ENCODE measurements at places on chromosomes 1 and 21.

DNA sequence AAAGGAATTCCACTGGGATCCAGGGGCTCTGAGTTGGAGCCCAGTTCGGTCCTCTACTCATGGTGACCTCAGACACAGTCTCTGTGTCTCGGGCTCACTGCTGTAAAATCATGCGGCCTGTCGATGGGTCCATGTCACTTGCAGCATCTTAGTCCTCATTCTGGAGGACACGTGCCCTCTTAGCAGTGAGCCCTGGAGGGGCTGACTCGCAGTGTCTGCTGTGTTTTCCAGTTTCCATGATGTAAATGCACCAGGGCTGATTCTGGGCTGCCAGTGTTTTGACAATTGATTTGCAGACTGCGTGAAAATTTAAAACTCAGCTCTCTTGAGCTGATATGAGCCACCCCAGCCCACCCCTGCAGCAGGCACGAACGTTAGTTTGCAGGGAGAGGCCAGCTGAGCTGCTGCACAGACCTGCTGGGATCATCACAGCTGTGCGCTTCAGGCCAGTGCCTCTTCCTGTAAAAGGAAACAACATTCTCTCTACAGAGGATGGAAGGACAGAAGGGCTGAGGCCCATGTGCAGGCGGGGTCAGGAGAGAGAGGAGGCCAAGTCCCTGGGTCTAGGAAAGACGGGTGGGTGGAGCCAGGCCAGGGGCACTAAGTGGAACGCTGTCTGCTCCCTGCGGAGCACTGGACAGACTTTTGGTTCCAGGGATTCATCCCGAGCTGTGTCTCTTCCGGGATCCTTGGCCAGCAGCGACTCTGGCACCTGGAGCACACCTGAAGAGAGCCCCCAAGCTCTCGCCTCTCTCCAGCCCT is 42.6 kb downstream of the RSPH1 start:
- DNase-seq: no peak

DNA sequence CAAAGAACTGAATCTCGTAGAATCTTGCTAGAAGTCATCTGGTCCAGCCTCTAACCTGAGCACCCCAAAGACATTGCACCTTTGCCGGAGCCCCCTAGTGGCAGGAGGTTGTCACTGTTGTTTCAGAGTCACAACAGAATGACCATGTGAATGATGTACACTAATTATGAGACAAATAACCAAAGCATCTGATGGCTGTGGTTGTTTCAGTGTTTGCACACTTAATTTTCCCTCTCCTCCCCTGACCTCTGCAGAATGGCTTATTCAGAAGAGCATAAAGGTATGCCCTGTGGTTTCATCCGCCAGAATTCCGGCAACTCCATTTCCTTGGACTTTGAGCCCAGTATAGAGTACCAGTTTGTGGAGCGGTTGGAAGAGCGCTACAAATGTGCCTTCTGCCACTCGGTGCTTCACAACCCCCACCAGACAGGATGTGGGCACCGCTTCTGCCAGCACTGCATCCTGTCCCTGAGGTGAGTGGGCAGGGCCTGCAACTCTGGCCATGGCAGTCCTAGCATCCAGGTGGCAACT is 26.4 kb downstream of the TRAF5 start:
- DNase-seq: peak; percentile 51

DNA sequence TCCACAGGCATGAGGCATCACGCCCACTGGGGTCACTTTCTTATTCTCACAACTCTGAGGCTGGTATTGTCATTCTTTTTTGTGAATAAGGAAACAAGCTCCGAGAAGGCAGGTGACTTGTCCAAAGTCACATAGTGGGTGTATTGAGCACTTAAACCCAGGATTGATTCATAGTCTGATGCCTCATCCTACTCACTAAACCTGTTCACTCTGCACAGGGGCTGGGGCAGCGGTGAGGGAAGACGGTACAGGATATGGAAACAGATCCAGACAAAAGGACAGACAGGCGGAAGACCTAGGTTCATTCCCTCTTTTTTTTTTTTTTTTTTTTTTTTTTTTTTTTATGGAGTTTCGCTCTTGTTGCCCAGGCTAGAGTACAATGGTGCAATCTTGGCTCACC is 56.6 kb downstream of the NKAIN1 start:
- DNase-seq: no peak

DNA sequence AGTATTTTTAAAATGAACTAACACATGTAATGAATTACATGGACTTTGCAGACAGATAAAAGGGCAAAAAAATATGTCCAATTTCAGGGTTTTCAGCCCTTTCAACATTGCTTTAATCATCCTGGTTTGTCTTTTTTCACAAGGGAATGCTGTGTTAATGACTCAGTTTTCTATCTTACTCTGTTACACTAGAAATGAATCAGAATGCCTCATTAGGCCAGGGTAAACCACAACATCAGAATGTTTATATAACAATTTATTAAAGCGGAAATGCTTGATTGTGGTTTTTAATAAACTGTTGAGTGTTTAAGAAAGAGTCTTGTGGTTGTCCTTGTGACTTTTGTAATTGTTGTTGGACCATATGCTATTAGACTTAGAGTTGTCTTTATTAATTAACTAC is 13.5 kb downstream of the GORAB start:
- no peak for DNase-seq

GRCh38 chr1:110746644-110747259 is 72.0 kb upstream of the KCNA3 start:
- DNase-seq: peak; percentile 91

DNA sequence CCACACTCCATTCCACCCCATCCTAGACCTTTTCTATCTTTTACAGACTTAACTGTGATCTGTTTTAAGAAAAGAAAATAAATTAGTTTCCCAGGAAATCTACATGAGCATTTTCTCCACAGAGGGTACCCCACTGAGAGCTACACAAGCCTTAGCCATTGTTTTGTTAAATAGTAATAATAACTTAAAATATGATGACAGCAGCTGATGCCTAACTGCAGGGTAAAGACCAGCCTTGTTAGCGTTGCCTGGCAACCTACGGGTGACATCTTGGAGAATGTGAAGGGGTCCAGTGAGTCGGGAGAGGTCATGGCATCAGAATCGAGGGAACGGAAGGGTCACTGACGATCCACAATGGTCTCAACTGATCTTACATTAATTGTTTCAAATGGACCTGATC is 233.2 kb upstream of the PBX1 start:
- no peak for DNase-seq

DNA sequence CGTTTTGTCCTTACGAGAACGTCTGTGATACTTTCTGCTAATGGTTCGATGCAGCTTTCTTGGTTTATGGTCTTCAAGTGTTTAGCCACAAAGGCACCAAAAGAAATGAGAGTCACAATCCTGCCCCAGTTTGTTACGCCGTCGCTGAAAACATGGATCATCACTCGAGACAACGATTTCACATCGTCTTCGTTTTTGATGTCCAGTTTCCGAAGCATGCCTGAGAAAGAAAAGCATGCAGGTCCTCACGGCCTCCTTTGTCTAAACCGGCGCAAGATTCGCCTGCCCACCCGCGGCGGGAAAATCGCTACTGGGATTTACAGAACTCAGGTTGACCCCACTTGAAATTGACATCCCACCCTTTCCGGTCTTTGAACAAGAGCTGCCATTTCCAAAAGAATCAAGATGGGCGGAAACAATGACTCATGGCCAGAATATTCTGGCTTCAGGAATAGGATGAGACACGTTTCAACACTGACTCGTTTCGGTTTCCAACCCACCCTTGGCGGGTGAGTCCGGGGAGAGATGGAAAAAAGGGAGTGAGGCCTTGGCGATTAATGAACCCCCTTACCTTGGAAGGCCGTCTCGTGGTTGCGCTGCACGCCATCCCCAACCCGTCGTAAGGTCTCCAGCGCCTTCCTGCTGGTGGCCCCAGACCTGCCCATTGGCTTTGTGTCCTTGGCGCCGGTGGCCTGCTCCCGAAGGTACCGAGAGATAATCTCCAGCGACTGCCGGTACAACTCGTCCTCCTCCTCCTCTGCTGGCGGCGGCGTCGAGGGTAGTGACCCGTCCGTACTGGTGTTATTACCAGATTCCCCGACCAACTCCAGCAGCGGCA is 919 bp downstream of the MCL1 start:
- DNase-seq: peak; percentile 71

- no peak for DNase-seq
Measured at GRCh38 chr1:6384962-6385361, 8.6 kb downstream of the ACOT7 start.

DNA sequence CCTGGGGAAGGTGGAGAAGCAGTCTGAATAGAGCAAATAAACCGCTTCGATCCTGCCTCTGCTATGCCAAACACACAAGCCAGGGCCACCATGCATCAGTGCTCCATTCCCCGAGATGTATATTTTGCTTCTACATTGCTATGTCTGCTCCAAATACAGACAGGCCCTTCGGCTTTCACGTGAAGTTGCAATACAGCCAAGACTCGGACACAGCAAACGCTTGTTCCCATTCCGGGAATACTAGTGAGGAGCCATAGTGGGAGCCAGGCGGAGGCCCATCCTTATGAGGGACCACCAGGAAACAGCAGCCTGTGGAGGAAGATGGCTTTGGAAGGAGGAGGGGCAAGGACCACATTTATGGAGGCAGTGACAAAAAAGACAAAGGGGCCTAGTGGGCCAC is 22.6 kb downstream of the ERI3 start:
- no peak for DNase-seq

DNA sequence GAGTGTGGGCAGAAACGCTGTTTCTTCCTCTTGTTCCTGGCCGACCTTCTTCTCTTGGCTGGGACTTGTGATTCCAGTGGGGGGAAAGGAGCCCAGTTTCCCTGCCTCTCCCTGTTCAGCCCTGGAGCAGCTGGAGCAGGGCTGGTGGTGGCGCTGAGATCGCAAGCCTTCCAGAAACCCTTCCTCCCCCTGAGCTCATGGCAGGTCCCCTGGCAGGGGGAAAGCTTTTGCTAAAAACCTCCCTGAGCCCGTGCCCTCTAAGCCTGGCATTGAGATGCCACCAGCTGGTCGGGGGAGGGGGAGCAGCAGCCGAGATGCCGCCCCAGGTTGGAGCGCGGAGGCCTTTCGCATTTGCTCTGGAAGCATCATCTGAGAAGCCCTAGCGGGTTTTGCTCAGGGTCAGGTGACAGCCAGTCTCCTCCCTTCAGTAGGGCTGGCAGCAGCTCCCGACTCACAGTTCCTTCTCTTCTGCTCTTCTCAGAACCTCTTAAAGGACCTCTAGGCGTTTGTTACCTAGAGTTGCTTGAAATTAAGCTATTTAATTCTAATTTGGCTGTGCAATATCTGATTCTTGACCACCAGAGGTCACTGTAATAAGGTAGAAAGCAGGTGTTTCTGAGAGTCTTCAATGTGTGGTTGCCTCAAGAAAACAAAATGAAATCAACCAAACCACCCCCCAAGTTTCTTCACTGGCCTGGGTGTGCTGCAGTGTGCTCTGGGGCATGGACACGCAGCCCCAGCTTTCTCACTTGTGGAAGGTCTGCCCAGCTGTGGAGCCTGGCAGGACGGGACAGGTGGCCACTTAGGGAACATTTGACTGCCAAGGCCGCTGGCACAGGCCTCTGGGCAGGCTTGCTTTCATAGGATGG is 257.3 kb downstream of the CAMTA1 start:
- peak; percentile 44 for DNase-seq

- DNase-seq: no peak
Measured at GRCh38 chr1:74842726-74843125, 109.8 kb downstream of the TYW3 start.

DNA sequence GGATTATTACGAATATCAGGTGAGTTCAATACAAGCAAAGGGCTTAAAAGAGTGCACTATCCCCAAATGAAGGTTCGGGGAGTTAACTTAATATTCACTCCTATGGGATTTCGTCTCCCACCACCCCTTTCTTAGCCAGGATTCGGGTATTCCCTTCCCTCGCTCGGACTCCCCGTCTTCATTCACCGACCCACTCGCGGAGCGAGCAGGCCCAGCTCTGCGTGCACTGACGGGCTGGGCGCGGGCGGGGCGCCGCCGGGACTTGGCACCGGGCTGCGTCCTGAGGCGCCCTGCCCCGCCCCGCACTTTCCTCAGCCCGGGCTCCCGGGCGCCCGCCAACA is 7.7 kb upstream of the MPZL1 start:
- DNase-seq: peak; percentile 33

GRCh38 chr1:14825396-14825795 is 226.9 kb downstream of the KAZN start:
- DNase-seq: no peak

DNA sequence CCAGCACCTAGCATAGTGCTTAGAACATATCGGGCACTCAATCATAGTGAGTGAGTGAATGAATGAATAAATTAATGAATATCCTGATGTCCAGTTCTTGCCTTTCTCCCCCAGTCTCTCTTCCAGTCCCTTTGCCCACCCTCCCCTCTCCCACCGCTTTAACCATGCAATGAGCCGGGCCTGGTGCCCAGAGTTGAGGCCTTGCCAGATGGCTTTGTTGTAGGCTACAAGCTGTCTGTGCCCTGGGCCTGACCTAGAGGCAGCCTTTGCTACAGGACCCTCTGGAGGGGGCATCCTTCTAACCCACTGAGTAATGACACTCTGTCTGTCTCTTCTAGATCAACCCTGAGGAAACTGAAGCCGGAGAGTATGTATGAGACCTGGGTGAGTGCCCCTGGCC is 6.9 kb downstream of the CASQ1 start:
- no peak for DNase-seq

DNA sequence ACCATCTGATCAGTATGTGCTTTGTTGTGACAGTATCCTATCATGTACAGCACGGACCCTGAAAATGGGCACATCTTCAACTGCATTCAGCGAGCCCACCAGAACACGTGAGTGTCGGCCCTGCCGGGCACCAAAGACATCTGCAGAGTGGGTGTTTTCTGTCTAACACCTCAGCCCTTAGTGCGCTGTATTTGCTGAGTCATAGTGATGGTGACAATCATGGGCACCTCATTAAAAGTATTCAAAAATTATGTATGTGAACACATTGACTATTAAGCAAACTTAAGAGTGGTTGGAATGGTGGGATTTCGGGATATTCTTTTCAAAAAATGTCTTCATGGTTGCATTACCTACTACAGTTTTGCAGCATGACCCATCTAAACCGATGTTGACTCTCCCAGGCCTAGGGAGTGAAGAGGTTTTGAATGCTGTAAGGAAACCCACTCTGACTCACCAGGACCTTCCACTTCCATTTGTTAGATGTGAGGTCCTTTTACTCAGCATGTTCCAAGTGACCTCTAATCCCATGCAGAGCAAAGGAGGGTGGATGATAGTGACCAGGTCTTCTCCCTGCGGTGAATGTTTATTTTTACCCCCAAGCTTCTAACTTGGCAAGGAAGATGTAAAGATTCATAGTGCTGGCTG is 20.1 kb downstream of the MGST3 start:
- no peak for DNase-seq

- DNase-seq: no peak
Measured at GRCh38 chr1:231625975-231626534, 535 bp upstream of the DISC1 start.

GRCh38 chr1:18373882-18374493 is 106.7 kb upstream of the KLHDC7A start:
- DNase-seq: peak; percentile 15

- no peak for DNase-seq
Measured at GRCh38 chr21:26171258-26172100, 909 bp upstream of the APP start.

- no peak for DNase-seq
Measured at GRCh38 chr1:192561301-192561700, 14.3 kb upstream of the RGS1 start.
